ENCODE measurements at places on chromosomes 13 and 19.

DNA sequence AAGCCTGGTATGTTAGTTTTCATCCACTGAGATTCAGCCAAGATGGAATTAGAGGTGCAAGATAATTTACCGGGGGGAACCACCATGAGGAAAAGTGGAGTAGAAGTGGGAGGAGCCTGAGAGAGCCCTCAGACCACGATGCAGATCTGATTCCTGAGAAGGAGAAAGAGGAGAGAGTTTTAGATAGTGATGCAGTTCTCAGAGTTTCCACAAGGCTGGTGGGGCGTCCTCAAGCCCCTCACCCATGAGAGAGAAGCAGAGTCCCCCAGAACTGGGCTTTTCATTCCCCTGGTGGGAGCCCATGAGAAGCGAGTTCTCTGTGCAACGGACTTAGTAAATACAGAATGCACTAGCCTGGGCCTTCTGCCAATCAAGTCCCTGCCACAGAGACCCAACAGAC lies 18.1 kb downstream of the CEACAM5 start:
- DNase-seq, result no peak

DNA sequence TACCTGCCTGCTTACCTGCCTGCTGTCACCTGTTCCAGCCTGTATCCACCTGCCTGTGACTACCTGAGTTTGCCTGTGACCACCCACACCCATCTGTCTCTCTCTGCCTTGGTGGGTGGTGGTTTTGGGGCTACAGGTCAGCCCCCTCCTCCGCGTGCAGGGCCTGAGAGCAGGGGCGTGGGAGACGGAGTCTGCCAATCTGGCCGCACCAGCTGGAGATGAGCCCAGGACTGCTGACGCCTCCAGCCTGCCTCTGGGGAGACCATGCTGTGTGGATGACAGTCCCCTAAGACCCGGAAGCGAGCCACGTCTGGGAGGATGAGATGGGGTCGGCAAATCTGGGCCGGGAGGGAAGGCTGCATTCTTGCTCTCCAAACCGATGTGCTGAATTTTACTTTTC lies 15.9 kb upstream of the KCTD15 start:
- no peak for DNase-seq

- DNase-seq, result no peak
These were observed 20.9 kb downstream of the TECR start for GRCh38 chr19:14550201-14550754.

DNA sequence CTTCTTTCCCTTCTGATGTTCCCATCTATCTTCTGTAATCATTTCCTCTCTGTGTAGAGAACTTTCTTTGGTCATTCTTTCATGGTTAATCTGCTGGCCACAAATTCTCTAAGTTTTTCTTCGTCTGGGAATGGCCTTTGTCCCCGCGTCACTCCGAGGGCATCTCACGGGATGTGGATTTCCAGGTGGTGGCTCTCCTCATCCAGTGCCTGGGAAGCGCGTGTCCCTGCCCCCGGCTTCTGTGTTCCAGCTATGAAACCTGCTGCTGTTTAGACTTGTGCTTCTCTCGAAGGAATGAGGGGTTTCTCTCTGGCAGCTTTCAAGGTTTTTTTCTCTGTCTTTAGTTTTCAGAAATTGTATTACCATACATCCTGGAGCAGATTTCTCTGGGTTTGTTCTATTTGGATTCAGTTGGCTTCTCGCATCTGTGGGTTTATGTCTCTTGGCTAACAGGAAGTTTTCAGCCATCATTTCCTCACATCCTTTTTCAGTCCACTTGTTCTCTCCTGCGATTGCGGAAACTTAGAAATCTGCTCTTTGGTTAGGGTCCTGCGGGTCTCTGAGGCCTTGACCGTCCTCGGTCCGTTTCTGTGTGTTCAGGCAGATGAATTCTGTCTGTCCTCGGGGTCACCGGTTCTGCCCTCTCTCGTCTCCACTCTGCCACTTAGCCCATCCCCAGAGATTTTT lies 36.9 kb upstream of the DCUN1D2 start:
- no peak for DNase-seq

GRCh38 chr19:2517881-2518601 lies 42.1 kb downstream of the GADD45B start:
- DNase-seq, result no peak

DNA sequence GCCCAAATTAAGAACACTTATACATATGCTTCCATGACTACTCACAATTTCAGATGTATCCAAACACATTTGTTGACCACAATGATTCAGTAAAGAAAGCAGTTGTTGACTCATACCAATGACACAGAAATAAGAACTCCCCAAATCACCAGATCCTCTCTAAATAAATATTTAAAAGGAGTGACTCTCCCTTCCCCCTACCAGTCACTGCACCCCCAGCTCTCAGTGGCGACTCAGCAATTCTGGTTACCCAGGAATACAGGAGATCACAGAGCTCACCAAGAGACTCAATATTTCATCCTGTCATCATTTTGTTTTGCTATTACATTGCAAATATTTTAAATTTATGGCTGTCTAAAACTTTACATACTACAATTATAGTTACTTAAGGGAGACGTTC lies 131.5 kb downstream of the RGCC start:
- DNase-seq, result no peak

Data from globus pallidus (tissue), 1 donor.